ENCODE measurements at places on chromosomes 2 and 18.

- no peaks in the 10 kb centered on the region for H3K36me3 ChIP-seq
- H3K27ac ChIP-seq: no peak overlapping the region
- no peak overlapping the region for H3K4me3 ChIP-seq
- no peaks in the 10 kb centered on the region for H3K27me3 ChIP-seq
- DNase-seq: no peak
- no peaks in the 10 kb centered on the region for H3K4me1 ChIP-seq
Observed at GRCh38 chr2:41990688-41991087, 57.1 kb upstream of the PKDCC start.

DNA sequence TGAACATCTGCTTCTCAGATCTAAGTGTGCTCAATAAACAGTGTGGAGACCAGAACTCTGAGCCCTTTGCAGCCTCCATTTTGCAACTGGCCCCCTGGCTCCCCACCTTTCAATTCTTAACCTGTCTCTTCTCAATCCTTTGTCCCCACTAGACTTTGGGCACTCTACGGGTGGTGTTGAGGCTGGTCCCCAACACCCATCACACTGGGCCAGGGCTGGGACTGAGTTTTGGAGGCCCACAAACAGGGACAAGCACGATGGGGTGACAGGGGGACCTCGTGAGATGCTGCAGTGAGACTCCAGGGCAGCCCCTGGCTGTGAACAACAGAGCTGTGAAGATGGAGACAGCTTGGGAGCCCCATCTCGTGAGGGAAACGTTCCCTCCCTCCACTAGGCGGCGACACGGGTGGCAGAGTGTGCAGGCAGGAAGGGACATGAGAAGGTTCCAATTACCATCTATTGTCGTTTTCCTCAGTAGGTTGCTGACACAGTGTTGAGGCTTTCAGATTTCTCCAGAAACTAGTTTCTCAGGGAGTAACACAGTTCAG is 1.2 kb downstream of the ANKMY1 start:
- H3K4me3 ChIP-seq: no peak overlapping the region
- H3K27ac ChIP-seq: no peak overlapping the region
- no peak for DNase-seq

DNA sequence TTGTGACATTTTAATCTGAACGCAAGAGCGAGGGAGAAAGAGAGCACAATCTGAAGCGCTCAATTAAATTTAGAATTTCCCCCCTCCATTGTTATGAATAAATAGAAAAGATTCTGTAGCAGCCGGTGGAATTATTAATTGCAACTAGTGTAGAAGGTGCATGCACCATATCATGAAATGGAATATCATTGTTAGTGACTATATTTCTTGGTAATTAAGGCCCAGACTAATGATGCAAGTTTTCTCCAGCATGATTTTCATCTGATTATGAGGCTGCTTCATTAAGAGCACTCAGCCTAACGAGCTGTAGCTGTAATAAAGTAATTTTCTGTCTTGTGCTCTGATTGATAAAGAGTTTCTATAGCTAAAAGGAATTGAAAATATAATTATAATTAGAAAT is 432.2 kb upstream of the SPRED2 start:
- H3K4me3 ChIP-seq: no peak overlapping the region
- no peak for DNase-seq
- H3K4me1 ChIP-seq: no peaks in the 10 kb centered on the region
- no peaks in the 10 kb centered on the region for H3K36me3 ChIP-seq
- H3K27ac ChIP-seq: no peak overlapping the region

DNA sequence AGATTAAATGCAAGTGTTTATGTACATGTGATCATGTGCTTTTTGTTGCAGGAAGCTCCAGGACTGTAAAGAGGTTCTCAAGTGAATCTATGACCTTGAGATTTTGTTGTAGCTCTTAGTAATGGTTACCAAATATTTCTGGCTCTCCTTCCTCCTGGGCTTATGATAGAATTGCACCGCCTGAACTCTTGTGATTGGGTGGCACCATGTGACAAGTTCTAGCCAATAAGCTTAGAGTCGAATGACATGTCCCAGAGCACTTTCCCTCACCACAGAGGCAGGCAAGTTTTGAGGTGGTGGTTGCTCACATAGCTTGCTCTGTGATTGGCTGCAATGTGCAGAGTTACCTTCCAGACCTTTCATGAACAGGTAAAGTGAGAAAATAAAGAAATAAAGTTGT is 8.9 kb upstream of the SCG2 start:
- no peaks in the 10 kb centered on the region for H3K27me3 ChIP-seq
- no peaks in the 10 kb centered on the region for H3K4me1 ChIP-seq
- H3K36me3 ChIP-seq: no peaks in the 10 kb centered on the region
- no peak for DNase-seq

DNA sequence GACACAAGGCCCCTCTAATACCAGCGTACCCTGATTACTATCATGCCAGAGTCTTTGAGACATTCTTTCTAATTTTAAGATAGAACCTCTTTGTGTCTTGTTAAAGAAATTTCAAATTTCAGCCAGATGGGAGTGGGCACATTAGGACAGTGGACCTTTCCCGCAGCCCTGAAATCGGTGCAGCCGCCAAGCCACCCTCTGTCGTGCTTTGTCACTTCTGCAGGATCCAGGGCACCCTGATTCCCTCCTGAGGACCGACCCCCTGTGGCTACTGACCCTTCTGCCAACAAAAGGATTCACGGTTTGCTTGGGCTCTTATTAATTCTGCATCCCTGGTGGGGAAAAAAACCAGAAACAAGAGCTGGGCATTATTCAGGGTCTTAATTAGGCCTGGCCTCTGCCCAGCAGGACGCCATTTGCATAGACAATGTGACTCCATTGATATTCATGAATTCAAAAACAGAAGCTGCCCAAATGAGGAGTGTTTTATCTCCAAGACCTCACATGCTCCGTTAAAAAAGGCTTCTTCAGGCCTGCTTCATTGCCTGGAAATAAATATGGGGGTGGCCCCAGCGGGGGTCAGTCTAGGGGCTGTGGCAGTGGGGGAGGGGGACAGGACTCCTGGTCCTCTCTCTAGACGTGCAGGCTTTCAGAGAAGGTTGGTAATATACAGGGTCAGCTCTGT is 116.9 kb downstream of the ALPK2 start:
- H3K27ac ChIP-seq: no peak overlapping the region
- no peak overlapping the region for H3K4me3 ChIP-seq
- no peak for DNase-seq
- H3K4me1 ChIP-seq: no peaks in the 10 kb centered on the region

DNA sequence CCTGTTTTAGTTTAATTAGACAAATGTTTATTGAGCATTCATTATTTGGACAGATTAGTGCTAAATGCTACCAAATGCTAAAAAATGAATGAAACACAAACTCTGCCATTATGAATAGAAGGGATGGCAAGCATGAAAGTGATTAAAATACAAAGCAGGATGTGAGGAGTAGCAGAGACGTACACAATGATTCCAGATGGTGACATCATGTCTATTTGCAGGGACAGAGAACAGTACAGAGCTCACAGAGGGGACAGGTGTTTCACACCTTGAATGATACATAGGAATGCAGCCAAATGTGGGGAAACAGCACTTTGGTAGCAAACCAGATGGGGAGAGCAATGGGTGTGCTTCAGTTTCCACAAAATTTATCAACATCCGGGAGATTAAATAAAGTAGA is 76.3 kb downstream of the CD226 start:
- H3K27me3 ChIP-seq: no peaks in the 10 kb centered on the region
- no peaks in the 10 kb centered on the region for H3K4me1 ChIP-seq
- no peak overlapping the region for H3K4me3 ChIP-seq
- no peaks in the 10 kb centered on the region for H3K36me3 ChIP-seq

DNA sequence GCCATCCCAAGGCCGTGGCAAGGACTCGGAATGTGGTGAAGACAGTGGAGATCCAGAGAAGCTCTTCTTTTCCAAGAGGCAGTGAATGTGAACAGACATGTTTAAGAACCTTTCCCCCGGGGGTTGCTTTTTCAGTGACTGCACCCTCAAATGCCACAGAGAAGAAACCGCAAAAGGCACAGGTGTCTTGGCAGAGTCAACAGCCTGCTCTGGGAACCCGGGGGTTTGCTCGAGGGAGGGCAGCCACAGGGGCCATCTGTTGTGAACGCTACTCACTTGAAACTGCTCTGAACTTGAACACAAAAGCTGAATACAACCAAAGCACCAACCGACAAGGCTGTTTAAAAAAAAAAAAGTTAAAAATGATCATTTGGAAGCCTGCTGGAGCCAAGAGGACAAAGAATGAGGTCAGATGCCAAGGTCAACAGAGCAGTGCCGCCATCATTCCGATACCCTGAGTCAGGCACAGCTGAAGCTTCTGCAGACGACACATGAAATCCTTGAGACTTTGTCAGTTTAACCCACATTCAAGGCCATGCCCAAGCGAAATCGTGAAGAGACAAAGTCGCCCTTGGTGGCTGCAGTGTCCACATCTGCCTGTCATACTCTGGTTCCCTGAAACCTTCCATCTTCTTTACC is 47.4 kb downstream of the PSMG2 start:
- H3K36me3 ChIP-seq: no peaks in the 10 kb centered on the region
- peak; percentile 94 for DNase-seq
- H3K4me1 ChIP-seq: peaks cover 15% of the 10 kb centered on the region

- no peak overlapping the region for H3K4me3 ChIP-seq
- peaks cover 5% of the 10 kb centered on the region for H3K4me1 ChIP-seq
- DNase-seq: no peak
- no peaks in the 10 kb centered on the region for H3K27me3 ChIP-seq
- H3K27ac ChIP-seq: no peak overlapping the region
Observed at GRCh38 chr2:20796374-20796791, 26.5 kb downstream of the LDAH start.

DNA sequence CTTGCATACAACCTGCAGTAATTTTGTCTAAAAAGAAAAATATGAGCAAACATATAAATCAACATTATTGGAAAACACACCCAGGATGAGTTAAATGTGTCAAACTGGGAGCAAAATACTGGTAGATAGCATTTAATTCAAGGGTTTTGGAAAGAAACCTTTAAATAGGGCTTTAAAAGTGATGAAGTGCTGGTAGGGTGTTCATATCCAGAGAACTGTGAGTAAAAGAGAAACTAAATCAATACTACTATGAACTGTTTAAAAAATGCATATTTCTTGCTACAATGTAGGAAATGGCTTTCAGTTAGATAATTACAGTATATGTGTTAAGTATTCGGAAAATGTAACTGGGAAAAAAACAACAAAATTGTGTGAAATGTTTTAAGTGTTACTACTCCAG is 117.8 kb downstream of the ATAD2B start:
- no peaks in the 10 kb centered on the region for H3K4me1 ChIP-seq
- H3K27ac ChIP-seq: no peak overlapping the region
- H3K36me3 ChIP-seq: no peaks in the 10 kb centered on the region

DNA sequence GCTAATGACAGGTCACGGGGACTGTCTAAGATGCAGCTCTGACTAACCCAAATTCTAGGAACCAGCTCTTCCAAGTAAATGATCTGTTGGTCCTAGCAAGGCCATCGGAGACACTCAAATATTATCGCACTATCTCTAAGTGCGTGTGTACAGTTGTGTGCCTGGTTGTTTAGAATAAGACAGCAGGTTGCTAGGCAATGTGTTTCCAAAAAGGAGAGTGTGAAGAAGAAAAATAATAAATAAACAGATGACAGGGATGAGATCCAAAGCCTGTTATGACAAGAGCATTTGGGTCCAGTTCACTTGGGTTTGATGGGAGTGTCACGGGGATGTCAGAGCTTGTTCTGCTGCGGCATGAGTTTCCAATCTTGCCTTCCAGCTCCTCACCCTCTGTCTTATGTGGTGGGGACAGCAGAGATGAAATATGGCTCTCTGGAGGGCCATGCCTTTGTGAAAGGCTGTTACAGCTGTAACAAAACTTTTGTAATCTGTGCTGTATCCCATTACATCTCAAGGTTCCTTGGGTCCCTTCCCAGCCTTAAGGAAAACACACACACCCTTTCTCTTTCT is 127.5 kb upstream of the TNP1 start:
- no peaks in the 10 kb centered on the region for H3K36me3 ChIP-seq
- DNase-seq: no peak
- H3K4me3 ChIP-seq: no peak overlapping the region
- H3K4me1 ChIP-seq: no peaks in the 10 kb centered on the region

DNA sequence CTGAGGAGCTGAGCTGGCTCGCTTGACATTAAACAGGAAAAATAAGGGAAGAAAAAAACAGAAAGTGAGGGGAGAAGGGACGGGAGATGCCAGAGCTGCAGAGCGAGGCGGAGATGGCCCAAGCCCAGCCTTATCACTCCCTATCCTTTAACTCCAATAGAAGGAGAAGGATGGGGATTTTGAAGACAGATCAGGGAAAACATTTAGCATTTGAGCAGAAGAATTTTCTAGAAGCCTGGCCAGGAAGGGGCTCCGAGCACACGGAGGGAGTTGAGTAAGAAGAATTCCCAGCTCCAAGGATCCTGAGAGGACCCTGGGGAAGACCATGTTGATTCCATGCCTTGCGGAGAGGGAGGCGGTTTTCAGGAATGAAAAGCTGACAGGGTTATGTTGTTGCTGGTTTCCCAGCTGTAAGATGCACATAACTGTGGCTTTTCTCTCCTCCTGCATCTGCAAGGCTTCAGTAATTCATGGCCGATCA is 35.6 kb downstream of the TWIST2 start:
- no peaks in the 10 kb centered on the region for H3K4me1 ChIP-seq
- no peak overlapping the region for H3K4me3 ChIP-seq
- peaks cover 51% of the 10 kb centered on the region for H3K27me3 ChIP-seq
- no peak overlapping the region for H3K27ac ChIP-seq
- DNase-seq: no peak

DNA sequence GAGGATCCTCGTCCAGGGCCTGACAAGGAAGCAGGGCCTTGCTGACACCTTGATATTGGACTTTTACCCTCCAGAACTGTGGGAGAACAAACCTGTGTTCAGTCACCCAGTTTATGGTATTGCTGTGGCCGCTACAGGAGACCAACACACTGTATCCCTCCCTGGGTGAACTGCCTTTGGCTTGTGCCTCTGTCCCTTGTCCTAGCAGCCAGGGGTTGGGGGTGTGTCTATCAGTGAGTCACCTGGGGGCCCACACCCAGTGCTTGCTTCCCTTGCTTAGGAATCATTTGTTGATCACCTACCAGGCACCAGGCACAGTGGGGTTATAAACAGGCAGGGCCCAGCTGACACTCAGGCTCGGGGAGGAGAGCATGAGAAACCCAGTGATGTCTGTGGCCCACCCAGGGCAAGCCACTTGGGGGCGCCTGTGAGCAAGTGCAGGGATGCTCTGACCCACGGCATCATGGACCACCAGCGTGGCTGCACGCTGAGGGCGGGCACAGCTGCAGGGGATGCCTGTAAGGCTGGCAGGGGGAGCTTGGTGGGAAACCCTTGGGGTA is 17.1 kb downstream of the TMEM185B start:
- H3K36me3 ChIP-seq: no peaks in the 10 kb centered on the region
- H3K27ac ChIP-seq: no peak overlapping the region
- H3K4me1 ChIP-seq: no peaks in the 10 kb centered on the region
